ENCODE measurements at places on chromosomes 3 and 15. TPM values are rescaled to one million over a fixed set of nuclear protein-coding genes. Genes with fewer than 3 reads are reported as not detected.

The TRPM7 gene
- total RNA-seq, result 66.8 TPM

The ARL14 gene
- not detected for total RNA-seq

The ARGFX gene
- not detected for total RNA-seq

The TM4SF18 gene
- total RNA-seq, result 0.44 TPM

The TM4SF4 gene
- total RNA-seq, result 0.15 TPM

The PLA2G4D gene
- total RNA-seq, result not detected

The CYP1A1 gene
- total RNA-seq, result not detected

The NECTIN3 gene
- total RNA-seq, result 75.8 TPM

The AQR gene
- total RNA-seq, result 29.8 TPM

The FETUB gene
- total RNA-seq, result not detected

The THSD4 gene
- 31.3 TPM for total RNA-seq

Data from smooth muscle cell of trachea (primary cell).